Naive thymus-derived CD8-positive, alpha-beta T cell (primary cell): ENCODE measurements at places on chromosomes 3 and 15.

DNA sequence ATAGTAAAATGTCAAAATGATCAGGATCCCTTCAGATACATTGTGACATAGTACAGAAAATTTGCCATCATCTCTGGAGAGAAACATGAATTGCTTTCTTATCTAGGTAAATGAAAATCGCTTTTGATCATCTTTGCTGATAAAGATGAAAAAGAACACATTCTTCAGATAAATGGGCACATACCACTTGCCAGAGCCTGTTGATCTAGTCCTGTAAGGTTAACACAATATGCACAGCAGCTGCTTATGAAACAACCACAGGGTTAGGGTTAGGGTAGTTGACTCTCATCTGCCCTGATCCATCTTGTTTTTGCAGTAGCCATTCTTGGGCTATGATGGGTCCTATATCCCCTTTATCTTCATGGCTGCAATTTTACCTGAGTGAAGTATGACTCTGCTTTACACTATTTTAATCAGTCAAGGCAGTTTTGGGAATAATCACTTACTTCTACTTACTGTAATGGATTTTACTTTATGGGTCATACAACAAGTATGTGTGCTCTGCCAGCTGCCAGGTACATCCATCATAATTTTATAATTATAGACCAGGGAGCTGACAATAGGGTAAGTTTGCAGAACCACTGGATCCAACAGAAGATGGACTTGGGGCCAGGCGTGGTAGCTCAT lies 12.6 kb upstream of the SPINK8 start:
- DNase-seq, result no peak

- DNase-seq, result no peak
Measured at GRCh38 chr15:85094685-85095084, 113.0 kb downstream of the PDE8A start.

GRCh38 chr3:54988838-54989630 lies 61.2 kb upstream of the LRTM1 start:
- no peak for DNase-seq

GRCh38 chr15:38558372-38559059 lies 6.1 kb downstream of the RASGRP1 start:
- DNase-seq, result no peak

- DNase-seq, result no peak
Measured at GRCh38 chr3:176932433-176932832, 264.8 kb downstream of the TBL1XR1 start.
